CD4-positive, alpha-beta memory T cell (primary cell): ENCODE measurements at places on chromosomes 11 and 22. TPM values are rescaled to one million over a fixed set of nuclear protein-coding genes. Genes with fewer than 3 reads are reported as not detected.

LUZP2 gene
- not detected for total RNA-seq

DNA sequence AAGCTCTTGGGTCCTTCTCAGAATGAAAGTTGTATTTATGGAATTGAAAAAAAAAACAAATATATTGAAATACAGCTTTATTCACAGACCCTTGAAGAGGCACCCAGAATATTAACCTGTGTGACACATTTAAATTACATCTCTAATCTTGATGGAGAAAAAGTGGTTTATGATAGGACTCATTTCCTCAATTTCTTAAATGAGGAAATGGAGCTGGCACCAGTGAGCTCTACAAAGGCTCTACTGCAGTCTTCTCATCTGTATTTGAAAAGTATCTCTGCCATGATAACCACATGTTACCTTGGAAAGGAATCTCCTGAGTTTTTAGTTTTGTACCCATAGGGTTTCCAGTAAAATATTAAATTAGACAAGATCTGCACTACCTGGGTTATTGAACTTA lies 186.5 kb downstream of the HIPK3 start:
- DNase-seq = no peak

DNA sequence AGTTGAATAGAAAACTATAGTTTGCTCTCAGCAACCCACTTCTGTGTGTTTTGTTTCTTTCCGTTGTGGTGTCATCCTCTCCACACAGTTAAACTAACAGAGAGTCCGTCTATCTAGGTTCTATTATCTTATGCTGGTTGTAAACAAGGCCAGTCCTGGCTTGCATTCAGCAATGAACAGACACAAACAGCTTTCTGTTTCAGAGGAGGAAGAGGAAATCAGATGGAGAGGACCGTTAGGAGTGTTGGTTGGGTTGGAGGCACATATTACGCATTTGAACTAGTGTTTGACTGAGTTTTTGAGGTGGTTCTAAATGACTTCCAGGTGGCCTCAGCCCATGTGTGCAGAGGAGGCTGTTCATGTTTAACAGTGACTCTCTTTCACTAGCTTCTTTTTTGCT lies 129.5 kb upstream of the SORL1-AS1 start:
- DNase-seq = no peak

MS4A3 gene
- total RNA-seq = not detected

DNA sequence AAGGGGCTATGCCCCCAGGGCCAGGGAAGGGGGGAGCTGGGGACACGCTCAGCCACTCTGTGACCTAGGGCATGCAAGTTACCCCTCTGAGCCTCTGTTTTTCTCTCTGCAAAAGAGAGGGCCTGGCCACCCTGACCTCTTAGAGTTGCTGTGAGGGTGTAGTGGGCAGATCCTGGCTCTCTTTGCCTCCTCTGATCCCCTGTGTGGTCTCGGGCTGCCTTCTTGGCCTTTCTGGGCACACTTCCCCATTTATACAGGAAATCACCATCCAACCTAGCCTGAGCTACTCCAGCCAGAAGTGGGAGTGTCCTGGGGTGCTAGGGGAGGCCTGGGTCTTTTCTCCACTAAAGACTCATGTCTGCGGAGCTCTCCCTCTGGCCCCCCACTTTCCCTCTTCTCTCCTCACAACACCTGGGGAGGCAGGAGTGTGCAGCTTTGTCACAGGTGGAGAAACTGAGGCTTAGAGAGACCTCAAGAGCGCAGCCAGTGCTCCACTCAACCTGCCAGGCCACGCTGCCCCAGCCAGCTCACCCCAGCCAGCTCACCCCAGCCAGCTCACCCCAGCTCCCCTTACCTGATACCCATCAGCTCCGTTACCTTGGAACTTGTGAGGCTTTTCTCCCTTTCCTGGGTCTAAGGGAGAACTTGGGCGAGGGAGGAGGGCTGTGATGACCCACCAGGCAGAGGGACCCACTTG lies 1.4 kb downstream of the AIFM3 start:
- no peak for DNase-seq

- no peak for DNase-seq
These were observed 444.4 kb downstream of the DLG2 start for GRCh38 chr11:85182441-85183387.

DNA sequence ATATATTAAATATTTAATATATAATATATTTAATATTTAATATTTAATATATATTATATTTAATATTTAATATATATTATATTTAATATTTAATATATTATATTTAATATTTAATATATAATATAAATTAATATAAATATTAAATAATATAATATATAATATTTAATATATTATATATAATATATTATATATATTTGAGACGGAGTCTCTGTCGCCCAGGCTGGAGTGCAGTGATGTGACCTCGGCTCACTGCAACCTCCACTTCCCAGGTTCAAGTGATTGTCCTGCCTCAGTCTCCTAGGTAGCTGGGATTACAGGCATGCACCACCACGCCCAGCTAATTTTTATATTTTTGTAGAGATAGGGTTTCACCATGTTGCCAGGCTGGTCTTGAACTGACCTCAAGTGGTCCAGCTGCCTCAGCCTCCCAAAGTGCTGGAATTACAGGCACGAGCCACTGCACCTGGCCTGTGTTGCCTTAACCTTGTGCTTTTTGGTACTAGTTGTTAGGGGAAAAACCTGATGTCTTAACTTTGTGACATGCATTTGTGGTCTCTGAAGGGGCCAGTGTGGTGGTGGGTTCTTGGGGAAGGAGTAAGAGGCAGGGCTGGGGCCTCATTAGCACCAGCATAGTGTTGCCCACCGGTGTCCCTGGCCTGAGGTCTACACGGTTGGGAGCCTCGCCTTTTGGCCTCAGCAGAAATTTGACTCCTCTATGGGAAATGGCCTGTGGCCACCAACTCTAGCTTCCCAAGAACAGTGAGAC lies 16.6 kb downstream of the SEC14L3 start:
- DNase-seq = no peak

DNA sequence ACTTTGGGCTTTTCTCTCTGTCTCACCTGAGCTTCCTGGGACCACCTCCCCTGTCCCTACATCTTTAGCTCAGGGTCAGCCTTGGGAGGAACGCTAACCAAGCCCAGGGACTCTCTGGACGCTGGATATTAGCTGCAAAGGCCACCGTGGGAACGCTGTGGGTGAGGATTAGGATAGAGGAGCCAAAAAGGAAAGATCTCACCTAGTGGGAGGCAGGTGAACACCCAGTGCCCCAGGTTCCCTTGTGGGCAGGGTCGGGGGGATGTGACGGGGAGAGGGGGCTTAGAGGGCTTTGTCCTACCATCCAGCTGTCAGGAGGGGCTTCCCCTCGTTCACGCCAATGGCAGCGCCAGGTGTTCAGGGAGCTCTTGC lies 50.2 kb downstream of the LINC01488 start:
- DNase-seq = no peak

GRCh38 chr11:22566293-22566692 lies 59.3 kb downstream of the FANCF start:
- no peak for DNase-seq

DNA sequence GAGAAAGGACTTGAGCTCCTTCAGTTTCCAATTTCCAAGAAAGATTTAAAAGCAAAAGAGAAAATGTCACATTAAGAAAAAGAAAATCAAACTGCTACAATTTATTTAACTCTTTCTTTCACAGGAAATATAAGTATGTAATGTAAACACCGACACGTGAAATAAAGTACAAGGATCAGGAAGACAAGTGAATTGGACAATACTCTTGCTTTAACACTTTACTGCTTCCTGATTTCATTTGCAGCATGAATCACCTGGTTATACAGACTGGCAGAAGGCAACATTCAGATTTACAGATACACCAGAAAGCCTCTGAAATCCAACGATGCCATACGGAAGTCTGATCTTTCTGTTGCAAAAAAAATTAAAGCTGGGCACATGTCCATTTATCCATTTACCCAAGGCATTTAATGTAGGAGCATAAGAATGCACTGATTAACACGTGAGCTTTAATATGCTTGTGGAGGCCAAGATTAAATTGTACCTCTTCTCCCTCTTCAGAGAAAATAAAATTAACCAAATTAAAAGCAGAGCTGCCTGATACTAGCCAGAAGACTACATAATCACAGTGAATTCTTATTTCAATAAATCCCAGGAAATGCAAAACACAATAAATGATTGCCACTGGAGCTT lies 16.0 kb upstream of the PPP2R1B start:
- DNase-seq = no peak

GRCh38 chr11:125976156-125976555 lies 30.3 kb downstream of the VSIG10L2 start:
- DNase-seq = no peak

GRCh38 chr11:17845431-17845881 lies 110.9 kb downstream of the KCNC1 start:
- no peak for DNase-seq

DNA sequence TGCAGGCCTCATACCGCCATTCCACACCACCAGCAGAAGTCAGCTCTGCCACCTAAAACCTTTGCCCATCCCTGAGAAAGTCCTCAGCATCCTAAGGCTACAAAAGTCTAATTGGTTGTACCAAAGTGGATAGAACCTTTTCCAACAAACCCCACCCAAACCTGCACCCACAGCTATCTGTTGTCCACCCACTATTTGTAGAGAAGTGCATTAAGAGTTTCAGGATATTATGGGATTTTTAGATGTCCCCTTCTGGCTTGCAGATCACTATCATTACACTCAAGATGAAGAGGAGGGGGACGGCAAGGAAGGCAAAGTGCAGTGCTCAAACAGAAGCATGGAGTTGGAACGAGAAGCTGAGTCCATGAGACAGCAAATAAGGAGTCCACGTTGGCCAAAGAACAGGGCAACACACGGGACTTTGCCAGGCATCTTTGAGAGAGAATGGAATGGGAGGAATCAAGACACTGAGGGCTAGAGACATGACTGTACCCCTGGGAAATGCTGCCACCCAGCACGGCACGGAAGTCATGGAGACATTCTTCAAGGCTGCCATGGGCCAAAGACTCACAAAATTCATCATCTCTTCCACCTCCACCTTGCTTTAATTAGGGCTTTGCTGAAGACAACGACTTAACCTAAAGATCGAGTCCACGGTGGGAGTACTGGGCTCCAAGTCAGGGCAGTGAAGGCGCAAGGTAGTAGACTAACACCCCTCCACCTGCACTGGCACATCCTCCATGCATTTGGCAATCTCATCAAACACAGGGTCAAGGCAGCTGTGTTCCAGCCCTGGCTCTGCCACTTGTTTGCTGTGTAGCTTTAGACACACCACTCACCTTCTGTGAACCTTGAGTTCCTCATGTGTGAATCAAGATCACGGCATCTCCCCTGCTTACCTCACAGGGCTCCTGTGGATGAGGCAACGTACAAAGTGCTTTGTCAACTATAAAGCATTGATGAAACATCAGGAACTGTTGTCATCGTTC lies 112.9 kb upstream of the TMEM45B start:
- no peak for DNase-seq

DNA sequence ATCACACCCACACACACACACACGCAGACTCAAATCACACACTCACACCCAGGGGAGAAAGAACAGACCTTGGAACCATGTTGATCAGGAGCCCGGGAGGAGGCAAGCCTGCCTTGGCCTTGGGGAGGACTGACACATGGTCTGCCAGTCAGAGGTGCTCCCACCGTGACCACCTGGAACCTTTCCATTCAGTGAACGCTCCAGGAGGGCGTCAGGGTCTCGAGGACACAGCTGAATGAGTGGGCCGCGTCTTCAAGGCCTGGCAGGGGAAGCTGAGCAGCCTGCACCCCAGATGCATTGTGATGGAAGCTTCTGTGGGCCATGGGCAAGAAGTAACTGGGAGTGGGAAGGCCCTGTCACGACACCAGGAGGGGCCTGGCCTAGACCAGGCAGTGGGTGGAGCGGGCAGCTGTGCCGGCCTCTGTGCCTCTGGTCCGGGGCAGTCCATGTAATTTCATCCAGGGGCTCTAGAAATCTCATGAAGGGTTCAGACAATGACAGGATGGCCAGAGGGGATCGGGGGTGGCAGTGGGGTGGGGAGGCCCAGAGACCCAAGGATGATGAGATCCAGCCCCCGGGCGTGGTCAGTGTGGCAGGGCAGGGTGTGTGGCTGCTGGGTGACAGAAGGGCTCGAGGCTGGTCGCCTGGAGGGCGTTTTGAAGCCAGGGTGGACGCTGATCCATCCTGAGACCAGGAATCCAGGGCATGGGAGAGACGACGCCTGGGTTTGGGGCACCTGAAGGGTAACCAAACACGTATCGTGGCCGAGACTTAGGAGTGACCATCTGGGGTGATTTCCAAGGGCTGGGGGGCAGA lies 53.7 kb downstream of the IGF2 start:
- DNase-seq = no peak
